Neural cell (in vitro differentiated cells): ENCODE measurements at places on chromosomes 16 and 17. TPM values are rescaled to one million over a fixed set of nuclear protein-coding genes. Genes with fewer than 3 reads are reported as not detected.

The TAF1C gene
- 25.5 and 43.3 TPM in 2 replicates for polyA plus RNA-seq

The TPPP3 gene
- 1.1 and 2.7 TPM in 2 replicates for polyA plus RNA-seq

The MRM1 gene
- 1.8 and 4.0 TPM in 2 replicates for polyA plus RNA-seq

The PPP1R27 gene
- polyA plus RNA-seq, result not detected in 2 replicates

The SMIM5 gene
- polyA plus RNA-seq, result 0.59 TPM in 1 of 2 replicates, not detected in the other

The SLFN14 gene
- not detected in 2 replicates for polyA plus RNA-seq

The IRX3 gene
- not detected in 2 replicates for polyA plus RNA-seq
